PC-3 (cell line): ENCODE measurements at places on chromosomes 2 and 18. TPM values are rescaled to one million over a fixed set of nuclear protein-coding genes. Genes with fewer than 3 reads are reported as not detected.

Gene BMP10
- total RNA-seq = not detected in 2 replicates

GRCh38 chr2:28497206-28497605 is 1.3 kb downstream of the PLB1 start:
- DNase-seq = no peak

GRCh38 chr18:14924226-14924625 is 176.3 kb downstream of the ANKRD30B start:
- peak; percentile 33 for DNase-seq

Gene ALKAL2
- 3.6 TPM in 1 of 2 replicates, not detected in the other for total RNA-seq

Gene SLC19A3
- 0.26 TPM in 1 of 2 replicates, not detected in the other for total RNA-seq

- no peak for DNase-seq
Measured at GRCh38 chr2:36607947-36608346, 10.0 kb upstream of the FEZ2 start.

DNA sequence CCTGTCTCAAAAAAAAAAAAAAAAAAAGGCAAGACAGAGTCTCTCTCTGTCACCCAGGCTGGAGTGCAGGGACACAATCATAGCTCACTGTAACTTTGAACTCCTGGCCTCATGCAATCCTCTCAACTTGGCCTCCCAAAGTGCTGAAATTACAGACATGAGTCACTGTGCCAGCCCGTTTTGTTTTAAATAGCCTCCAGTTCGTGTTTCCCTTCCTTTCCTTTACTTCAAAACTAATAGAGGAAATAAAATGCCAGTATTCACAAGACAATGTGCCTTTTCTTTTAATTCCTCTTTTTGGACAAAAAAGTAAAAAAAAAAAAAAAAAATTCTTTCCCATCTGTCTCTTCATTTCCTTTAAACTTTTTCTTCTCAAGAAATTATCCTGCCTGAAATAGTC is 54.5 kb upstream of the ACMSD start:
- DNase-seq = no peak

DNA sequence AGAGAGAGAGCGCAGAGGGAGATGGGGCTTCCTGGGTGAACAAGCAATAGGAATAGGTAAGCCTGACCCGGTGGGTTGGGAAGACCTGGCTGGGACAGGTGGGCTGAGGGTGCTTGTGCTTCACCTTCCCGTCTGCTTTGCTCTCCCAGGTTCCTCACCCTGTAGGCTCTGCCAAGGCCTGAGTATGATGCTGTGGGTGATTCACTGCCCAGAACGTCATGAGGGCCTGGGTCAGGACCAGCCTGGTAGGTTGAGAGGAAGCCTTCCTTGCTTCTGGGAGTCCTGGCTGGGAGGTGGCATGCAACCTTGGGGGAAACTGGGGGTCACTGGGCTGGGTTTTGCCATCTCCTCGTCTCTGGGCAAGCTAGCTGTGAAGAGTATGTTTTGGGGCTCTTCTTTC is 220.2 kb upstream of the APCDD1 start:
- DNase-seq = peak; percentile 6

Gene CDH7
- total RNA-seq = 6.1 and 7.3 TPM in 2 replicates

Gene ACVR1C
- total RNA-seq = 0.17 and 0.40 TPM in 2 replicates

DNA sequence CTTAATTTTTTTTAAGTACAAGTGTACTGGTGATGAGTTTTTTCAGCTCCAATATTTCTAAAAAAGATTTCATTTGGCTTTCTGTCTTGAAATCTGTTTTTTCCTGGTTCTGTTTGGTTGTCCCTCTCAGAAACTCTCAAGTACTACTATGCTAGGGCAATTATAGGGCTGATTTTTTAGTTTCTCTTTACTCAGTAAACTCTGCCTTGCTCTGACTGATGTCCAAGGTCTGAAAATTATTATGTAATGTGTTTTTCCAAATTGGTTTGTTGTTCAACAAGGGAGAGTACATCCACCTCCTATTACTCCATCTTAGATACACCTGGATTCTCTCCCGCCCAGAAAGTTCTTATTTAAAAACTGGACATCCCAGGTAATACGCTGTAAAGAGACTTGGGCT is 877.7 kb downstream of the CBLN2 start:
- DNase-seq = no peak

- DNase-seq = no peak
Measured at GRCh38 chr2:100674666-100675065, 111.9 kb downstream of the PDCL3 start.

DNA sequence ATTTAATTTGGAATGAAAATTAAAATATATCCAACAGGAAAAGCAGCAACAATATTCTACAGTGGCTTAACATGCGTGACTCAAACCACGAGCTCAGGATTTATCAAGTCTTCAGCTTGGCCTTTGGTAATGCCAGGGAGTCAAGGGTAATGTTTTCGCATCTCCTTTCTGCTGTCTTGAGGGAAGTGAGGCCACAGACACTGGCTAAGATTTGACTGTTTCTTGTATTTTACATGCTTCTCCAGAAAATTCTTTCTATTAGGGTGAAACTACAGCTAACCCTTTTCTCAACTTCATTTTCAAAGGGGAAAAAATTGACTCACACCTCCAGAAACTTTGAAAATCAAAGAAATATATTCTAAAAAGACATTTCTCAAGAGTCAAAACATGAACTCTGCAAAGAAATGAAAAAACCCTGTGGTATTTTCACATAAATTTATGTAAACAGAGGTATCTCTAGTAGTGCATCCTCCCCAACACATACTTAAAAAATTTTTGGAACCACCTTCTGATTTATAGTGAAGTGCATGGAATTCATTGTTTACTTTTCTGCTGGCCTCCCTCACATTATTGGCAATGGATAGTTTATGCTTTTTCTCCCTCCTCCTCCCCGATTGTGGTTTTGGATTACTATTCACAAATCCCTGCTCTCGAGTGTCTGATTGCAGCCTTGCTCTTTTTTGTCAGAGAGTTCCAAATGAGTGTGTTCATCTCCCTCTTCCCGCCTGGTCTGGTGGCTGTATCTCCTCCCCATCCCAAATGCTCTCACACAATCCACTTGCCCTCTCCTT is 48.7 kb downstream of the DPP4 start:
- DNase-seq = peak; percentile 91

GRCh38 chr2:118905206-118905605 is 36.8 kb upstream of the MARCO start:
- DNase-seq = no peak

Gene ASPRV1
- total RNA-seq = 0.12 TPM in 1 of 2 replicates, not detected in the other

DNA sequence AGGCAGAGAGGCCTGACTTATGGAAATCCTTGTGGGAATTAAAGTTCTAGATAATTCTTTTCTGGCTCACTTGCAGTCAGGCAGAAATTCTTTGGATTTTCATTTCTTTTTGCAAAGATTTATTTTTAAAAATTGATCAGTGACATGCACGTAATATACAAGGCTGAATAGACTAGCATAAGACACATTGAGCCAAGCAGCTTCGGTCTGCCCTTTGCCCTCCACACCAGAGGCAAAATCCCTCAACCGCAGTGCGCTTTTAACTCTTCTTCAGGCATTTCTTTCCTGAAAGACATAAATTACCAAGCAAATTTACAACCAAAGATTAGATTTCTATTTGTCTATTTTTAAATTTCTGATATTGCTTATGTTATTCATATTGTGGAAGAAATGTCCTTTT is 227.9 kb downstream of the LOXHD1 start:
- no peak for DNase-seq

Gene SLC39A6
- total RNA-seq = 18.3 and 25.5 TPM in 2 replicates

DNA sequence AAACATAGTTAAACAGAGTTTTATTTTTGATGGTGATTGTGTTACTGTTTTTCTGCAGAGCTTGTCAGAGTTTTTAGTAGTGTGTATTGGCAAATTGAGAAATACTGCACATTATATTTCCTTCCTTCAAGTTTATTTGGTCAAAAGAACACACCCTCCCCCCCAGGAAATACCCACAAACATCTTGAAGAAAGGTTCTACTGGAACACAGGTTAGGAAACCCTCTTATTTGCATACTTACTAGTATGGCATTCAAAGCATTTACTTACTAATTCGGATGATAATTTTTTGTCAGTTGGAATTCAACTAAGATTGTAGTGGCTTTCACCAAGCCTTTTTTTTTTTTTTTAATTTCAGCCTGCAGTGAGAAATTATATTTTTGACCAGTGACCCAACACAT is 9.1 kb downstream of the CAB39 start:
- DNase-seq = peak; percentile 29

Gene ANKRD29
- total RNA-seq = 31.0 and 31.4 TPM in 2 replicates

DNA sequence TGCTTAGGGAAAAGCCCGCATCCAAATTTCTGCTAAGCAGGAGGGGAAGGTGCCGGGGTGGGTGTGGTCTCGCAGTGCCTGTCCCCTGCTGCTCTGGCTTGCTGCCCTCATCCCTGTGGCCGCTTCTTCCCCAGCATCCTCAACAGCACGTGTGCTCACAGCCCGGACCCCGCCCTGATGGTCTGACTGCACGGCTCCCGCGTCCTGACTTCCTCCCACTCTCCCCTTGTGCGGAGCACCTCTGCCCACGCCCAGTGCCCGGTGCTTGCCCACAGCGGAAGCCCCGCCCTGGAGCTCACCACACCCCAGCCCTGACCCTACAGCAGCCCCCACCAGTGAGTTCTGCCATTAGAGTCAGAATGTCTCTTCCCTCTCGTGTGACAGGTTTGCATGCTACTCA is 277.9 kb downstream of the NDUFA10 start:
- no peak for DNase-seq

GRCh38 chr2:208320686-208321085 is 54.6 kb downstream of the PIKFYVE start:
- no peak for DNase-seq

- peak; percentile 72 for DNase-seq
Measured at GRCh38 chr2:167504695-167505094, 616.4 kb downstream of the XIRP2 start.

Gene HDHD2
- total RNA-seq = 6.3 TPM in 2 replicates

DNA sequence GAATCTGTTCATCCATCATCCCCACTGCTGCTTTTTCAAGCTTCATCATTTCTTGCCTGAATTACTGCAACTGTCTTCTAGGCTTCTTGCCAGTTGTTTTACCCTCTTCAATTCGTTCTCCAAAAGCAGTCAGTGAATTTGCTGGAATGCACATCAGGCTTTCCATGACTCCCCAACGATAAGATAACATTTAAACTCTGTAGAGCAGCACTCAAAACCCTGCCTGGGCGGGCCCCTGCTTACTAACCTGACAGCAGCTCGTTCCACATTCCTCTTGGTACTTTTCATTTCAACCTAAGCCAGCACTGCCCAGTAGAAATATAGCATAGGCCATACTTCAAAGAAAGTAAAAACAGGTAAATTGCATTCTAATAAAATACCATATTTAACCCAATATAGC is 342.9 kb downstream of the SUCLG1 start:
- no peak for DNase-seq

- no peak for DNase-seq
Measured at GRCh38 chr2:76288598-76288997, 577.9 kb upstream of the GCFC2 start.

- DNase-seq = no peak
Measured at GRCh38 chr2:46273225-46273863, 23.9 kb upstream of the EPAS1 start.

Gene TMEM247
- not detected in 2 replicates for total RNA-seq

- no peak for DNase-seq
Measured at GRCh38 chr2:181985632-181986205, at the start of gene PPP1R1C. Gene PPP1R1C, plus strand, starts transcription at chr2:181985853. Its CDS starts 258 bp downstream, at chr2:181986111.

Gene HOXD12
- not detected in 2 replicates for total RNA-seq

DNA sequence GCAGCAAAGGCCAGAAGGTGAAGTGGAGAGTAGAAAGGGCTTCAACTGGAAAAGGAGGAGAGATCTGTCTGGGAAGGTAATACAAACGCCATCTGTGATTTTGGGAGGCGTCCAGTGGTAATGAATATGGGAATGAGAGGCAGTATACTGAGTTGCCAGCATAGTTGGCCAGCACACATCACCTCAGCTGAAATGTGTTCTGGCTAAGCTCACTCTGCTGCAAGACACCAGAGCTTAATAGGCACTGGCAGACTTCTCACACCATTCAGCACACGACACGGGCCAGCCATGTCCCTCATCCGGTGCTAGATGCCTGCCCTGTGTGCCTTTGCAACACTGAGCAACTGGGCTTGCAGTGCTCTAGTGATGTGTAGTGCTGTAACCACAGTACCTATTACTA is 277.1 kb downstream of the PIEZO2 start:
- DNase-seq = no peak

DNA sequence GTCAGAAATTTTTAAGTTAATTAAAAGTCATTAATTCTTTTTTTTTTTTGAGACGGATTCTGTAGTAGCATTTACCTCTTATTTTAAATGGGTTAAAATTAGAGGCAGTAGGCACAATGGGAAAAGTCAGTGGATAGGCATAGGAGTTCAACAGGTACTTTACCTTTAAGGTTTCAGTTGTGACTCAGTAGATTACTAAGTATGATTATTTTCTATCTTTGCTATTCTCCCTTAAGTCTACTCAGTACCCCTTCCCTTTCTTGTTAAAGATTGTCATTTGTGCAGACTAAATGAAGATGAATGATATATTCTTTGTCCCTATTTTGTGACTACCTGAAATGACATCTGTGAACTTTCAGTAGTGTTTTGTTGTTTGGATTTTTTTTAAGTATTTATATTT is 19.7 kb downstream of the CCNYL1 start:
- DNase-seq = no peak

Gene MROH2A
- total RNA-seq = not detected in 2 replicates

GRCh38 chr2:88852753-88853402 is 161.4 kb downstream of the RPIA start:
- DNase-seq = no peak

- DNase-seq = no peak
Measured at GRCh38 chr18:63078471-63078870, 241.1 kb downstream of the BCL2 start.

Gene FAP
- total RNA-seq = not detected in 2 replicates

DNA sequence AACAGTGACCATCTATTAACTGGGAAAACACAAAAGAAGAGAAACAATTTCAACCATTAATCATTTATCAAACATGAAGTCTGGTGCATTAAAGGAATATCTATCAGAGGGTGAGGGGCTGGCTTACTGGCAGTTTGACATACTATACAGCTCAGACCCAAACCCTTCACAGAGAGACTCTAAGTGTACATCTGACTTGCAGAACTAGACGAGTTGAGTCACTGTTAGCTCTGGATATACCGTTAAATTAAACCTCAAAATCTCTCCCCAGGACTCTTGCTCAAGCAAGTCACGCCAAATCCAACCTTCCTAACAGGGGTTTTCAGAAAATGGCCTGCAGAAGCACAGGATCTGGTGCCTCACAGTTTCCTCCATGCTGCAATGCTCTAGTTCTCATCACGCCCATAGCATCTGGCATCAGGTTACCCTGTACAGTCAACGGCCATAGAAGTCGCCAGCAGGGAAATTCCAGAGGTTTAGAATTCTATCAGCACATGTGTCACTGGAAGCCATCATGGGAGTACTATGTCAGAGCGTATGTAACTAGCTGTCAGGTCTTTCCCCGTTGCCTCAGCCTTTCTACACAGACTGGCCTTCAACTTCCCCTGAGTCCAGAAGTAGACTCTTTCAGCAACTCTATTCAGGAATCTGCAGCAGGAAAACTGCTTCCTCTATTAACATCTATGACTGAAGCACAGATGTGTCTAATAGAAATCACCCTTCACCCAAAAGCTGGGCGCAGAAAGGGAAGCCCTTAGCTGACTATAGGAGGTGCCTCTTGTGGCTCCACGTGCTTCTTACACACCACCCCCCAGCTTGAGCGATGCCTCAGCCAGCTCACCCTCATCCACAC is 9.3 kb downstream of the TGOLN2 start:
- DNase-seq = peak; percentile 35
